G401 (cell line): ENCODE measurements at places on chromosomes 6 and 20. TPM values are rescaled to one million over a fixed set of nuclear protein-coding genes. Genes with fewer than 3 reads are reported as not detected.

WFDC2 gene
- not detected in 2 replicates for total RNA-seq

DEFB132 gene
- total RNA-seq: not detected in 2 replicates

TAP2 gene
- total RNA-seq: 8.9 and 14.5 TPM in 2 replicates

PRDM1 gene
- total RNA-seq: not detected in 2 replicates

SPINT3 gene
- not detected in 2 replicates for total RNA-seq

NEDD9 gene
- 83.1 and 96.4 TPM in 2 replicates for total RNA-seq

CLPSL2 gene
- not detected in 2 replicates for total RNA-seq

NKX2-2 gene
- not detected in 2 replicates for total RNA-seq

HEY2 gene
- total RNA-seq: not detected in 2 replicates

NPEPL1 gene
- 1.3 and 5.4 TPM in 2 replicates for total RNA-seq

RSPH4A gene
- total RNA-seq: 0.31 and 1.3 TPM in 2 replicates

OPN5 gene
- not detected in 2 replicates for total RNA-seq

RIPPLY2 gene
- total RNA-seq: not detected in 2 replicates

PRRT1 gene
- total RNA-seq: 0.51 TPM in 1 of 2 replicates, not detected in the other

KIFC1 gene
- total RNA-seq: 98.5 and 123 TPM in 2 replicates

TRIM40 gene
- not detected in 2 replicates for total RNA-seq

LRRC73 gene
- 0.03 TPM in 1 of 2 replicates, not detected in the other for total RNA-seq

RNF217 gene
- 8.2 and 22.8 TPM in 2 replicates for total RNA-seq

POM121L2 gene
- not detected in 2 replicates for total RNA-seq

B3GAT2 gene
- 0.07 and 0.43 TPM in 2 replicates for total RNA-seq

TRAPPC3L gene
- total RNA-seq: not detected in 2 replicates

TBPL1 gene
- total RNA-seq: 21.0 and 22.2 TPM in 2 replicates

CEP250 gene
- total RNA-seq: 29.3 and 39.2 TPM in 2 replicates

RBM24 gene
- 1.8 and 2.7 TPM in 2 replicates for total RNA-seq

SMLR1 gene
- not detected in 2 replicates for total RNA-seq

TFAP2C gene
- 0.12 and 0.27 TPM in 2 replicates for total RNA-seq

TNFRSF6B gene
- not detected in 2 replicates for total RNA-seq

ZNF133 gene
- 23.2 and 32.2 TPM in 2 replicates for total RNA-seq

SLC17A5 gene
- 6.2 and 8.1 TPM in 2 replicates for total RNA-seq

TPBG gene
- 4.6 and 6.7 TPM in 2 replicates for total RNA-seq

MUC21 gene
- not detected in 2 replicates for total RNA-seq

SYNJ2 gene
- 12.2 and 16.9 TPM in 2 replicates for total RNA-seq

CEP162 gene
- 6.3 and 13.1 TPM in 2 replicates for total RNA-seq

ADGB gene
- total RNA-seq: not detected in 2 replicates

MAFB gene
- total RNA-seq: 0.31 and 1.0 TPM in 2 replicates

KIF25 gene
- total RNA-seq: not detected in 2 replicates

GCNT2 gene
- 28.4 and 28.7 TPM in 2 replicates for total RNA-seq

MYBL2 gene
- total RNA-seq: 28.0 and 36.1 TPM in 2 replicates
